Cardiac fibroblast (primary cell): ENCODE measurements at places on chromosomes 2 and 18.
A peak's percentile ranks its signal among the peaks of the same experiment; 100 is the strongest.

GRCh38 chr2:156305121-156305520 is 27.4 kb downstream of the NR4A2 start:
- no peak for DNase-seq

GRCh38 chr18:2707551-2708168 is 52.1 kb downstream of the SMCHD1 start:
- no peak for DNase-seq

DNA sequence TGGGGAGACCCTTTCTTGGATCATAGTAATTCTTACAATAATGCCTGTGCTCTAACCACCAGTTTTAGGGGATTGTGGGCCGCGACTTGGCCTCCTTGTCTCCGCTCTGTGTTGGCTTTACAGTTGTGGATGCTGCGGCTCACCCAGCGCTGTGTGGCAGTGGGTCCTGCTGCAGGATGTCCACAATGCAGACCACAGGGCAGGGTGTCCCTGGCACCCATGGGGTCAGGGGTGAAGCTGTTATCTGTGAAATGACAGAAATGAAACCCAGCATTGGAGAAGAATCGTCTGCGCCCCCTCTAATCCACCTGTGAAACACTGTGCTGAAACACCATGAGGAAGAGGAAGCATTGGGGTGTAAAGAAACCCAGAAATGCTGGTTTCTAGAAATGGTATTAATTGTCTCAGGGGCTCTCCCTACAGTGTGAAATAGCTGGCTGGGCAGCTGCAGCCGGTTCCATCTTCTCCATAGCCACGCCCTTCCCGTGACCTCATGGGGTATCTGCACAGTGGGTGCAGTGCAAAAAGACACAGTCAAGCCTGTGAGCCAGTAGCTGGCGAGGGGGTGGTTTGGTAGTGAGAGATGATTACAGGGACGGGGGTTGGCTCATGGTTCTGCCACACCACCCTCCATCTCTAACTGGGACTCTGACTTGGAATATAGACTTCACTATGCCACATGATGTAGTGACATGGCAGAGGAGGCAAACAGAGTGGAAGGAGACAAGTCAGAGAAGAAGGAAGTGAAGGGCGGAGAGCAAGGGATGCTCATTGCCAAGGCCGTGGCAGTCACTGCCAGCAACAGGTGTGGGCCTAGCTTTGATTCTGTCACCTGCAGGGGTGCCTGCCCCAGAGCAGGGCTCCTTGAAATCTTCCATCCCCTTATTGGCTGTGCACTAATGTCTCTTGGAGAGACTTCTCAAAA is 16.2 kb downstream of the INPP4A start:
- DNase-seq = no peak

DNA sequence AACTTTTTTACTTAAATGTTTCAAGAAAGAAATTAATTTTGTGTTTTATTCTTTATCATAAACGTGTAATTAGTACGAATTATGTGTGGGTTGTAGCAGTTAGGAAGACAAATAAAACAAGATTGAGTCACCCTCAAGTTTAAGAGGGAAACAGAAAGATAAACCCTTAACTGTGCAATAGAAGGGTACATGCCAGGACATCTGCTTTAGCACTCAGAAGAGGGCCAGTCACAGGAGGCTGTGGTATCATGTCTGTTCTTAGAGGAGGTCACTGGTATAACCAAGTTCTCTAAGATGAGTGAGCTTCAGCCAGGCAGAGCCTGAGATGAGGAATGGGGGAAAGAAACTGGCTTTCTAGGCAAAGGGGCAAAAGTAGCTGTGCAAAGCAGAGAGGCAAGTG is 42.4 kb upstream of the GRHL1 start:
- DNase-seq = peak; percentile 42

DNA sequence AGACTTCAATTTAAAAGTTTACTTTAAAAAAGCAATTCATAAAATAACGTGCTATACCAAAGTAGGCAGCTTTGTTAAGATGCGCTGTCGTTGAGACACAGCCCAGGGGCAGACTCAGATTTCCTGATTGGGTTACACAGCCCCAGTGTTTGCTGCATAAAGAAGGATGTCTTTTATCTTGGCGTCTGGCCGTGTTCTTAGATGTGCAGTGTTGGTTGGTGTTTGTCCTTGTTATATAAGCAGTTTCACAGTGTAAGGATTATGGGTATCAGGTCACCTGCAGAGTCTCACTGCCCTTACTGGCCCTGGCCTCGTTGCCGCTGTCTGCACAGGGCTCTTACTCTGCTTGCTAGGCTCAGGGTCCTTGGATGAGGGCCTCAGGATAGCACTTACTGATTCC is 108.5 kb downstream of the WDSUB1 start:
- no peak for DNase-seq

DNA sequence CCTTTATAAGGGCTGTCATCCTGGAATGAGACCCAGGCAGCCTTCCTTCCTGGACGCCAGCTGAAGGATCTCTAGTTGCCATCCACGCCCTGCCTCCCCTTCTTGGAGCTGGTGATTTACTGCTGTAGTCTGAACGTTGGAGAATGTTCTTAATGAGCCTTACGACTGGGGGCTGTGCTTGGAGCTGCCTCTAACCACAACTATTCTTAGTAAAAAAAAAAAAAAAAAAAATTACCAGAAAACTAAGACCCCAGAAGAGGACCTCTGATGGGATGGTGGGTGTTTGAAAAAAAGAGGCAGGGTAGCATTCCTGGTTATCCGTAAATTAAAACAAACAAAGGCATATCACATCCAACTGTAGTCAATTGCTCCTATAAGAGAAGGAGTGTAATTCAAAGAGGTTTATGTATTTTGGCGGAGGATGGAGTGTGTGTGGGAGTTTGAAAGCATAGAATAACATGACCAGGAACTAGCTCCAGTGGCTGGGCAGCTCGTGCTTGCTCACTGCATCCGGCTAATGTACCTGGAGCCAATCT is 105.4 kb downstream of the QPCT start:
- peak; percentile 14 for DNase-seq

- no peak for DNase-seq
Observed at GRCh38 chr18:8299054-8299980, 309.9 kb upstream of the RAB12 start.

DNA sequence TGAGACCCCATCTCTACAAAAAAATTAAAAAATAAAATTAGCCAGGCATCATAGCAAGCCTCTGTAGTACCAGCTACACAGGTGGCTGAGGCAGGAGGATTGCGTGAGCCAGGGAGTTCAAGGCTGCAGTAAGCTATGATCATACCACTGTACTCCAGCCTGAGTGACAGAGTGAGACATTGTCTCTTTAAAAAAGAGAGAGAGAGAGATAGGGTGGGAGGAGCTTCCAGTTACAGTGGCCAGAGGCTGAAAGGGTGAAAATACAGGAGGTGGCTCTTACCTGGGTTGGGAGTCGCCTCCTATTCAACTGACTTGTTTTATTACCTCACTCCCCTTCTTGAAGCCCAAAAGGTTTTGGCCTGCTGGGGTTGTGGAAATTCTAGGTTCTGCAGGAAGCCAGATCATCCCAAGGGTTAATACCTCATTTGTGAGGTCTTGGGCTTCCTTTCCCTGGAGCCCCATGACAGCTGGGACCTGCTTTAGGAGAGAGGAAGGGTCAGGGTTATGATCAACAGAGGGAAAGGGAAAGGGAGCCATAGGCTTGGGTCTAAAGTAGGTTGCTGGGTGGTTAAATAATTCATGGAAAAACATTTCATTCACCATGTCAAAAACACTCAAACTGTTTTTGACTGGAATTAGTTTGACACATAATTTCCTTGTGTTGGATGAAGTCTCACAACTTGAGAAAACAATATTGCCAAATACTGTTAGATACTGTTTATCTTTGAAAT is 17.4 kb downstream of the DYNC2LI1 start:
- no peak for DNase-seq

DNA sequence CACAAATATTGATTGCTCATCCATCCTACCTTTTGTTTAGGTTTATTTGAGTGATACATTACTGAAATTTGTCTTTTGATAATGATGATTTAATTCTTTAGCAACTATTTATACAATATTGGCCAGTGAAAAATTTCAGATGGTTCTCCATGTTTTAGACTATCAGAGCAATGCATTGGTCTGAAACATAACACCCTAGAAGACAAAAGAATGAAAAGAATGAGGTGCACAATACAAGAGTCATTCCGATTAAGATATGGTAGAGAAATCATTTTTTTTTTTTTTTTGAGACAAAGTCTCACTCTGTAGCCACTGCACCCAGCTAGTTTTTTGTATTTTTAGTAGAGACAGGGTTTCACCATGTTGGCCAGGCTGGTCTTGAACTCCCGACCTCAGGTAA is 197.4 kb upstream of the FAM98A start:
- DNase-seq = no peak

DNA sequence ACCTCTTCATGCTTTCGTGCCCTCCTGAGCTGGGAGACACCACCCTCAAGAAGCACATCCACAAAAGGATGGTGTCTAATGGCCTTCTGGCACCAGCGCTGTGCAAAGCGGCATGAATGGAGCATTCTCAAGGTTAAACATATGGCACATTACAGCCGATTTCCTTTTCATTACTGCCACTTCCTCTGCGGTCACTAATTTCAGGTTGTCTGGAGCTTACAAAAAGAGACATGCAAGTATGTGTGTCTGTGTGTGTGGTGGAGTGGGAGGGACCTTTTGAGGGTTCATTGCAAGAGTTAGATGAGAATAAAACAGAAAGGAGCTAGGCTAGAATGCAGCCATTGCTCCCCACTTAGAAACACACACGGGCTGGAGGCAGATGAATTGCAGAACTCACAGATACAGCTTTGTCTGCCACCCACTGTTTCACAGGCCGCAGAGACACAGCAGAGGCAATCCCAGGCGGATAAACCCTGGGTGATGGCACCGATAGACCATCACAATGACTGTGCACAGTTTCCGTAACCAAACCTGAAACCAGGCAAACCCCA is 76.0 kb downstream of the TGIF1 start:
- no peak for DNase-seq

GRCh38 chr2:181041661-181042060 is 61.3 kb downstream of the UBE2E3 start:
- DNase-seq = no peak

GRCh38 chr2:110713513-110714362 is 18.6 kb upstream of the ACOXL start:
- no peak for DNase-seq

GRCh38 chr2:61356261-61356957 is 114.5 kb downstream of the USP34 start:
- DNase-seq = peak; percentile 48

DNA sequence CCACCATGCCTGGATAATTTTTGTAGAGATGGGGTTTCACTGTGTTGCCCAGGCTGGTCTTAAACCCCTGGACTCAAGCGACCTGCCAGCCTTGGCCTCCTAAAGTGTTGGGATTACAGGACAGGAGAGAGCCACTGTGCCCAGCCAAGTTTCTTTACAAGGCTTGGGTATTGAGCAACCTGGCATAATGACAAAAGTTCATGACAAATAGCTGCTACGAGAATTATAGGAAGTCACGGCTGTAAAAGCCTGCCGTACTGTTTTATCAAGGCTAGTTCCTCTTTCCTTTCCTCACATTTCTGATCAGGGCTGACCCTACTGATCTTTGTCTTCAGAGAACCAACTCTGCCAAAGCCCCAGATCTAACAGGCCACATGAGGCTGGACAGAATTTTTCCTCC is 490.4 kb upstream of the SPRED2 start:
- DNase-seq = peak; percentile 2

GRCh38 chr2:42878581-42878980 is 86.2 kb upstream of the HAAO start:
- DNase-seq = peak; percentile 36

- no peak for DNase-seq
Observed at GRCh38 chr2:119520696-119521432, 3.4 kb downstream of the SCTR start.

GRCh38 chr18:9475643-9476591 is 604 bp downstream of the RALBP1 start:
- peak; percentile 60 for DNase-seq

DNA sequence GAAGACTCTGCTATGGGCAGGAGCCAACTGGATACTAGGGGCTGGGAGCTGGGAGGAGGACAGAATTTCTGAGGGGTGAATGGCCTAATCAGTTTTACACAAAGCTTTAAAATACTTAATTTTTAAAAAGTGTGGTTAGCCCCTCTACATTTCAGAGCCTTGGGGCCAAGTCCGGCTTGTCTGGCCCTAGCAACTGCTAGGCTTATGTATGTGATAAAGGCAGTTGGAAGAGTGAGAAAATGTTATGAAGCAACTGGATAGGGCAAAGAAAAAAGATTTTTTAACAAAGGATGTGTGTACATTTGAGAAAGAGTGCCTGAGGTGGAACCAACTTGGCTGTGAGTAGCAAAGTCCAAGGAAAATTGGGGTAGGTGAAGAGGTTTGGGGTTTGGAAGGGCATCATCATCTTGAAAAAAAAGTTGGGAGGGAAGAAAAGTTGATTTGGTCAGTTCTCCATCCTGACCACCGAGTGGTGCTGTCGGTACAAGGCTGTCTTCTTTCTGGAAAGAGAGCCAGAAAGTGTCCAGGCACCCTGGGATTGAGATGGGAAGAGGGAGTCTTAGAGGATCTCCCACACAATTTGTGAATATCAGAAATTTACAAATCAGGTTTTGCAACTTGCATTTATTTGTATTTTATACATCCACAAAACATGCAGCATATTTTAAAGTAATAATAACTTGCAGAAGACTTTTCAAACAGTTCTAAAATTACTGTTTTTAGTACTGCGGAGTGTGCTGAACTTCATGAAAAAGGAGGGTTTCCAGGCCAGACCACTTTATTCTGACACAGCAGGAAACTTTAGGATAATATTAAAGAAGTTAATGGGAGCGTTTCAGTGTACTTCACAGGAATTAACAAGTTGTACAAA is 10.5 kb upstream of the CDK15 start:
- peak; percentile 66 for DNase-seq

- DNase-seq = no peak
Observed at GRCh38 chr18:79918615-79919011, 32.8 kb downstream of the SLC66A2 start.

- no peak for DNase-seq
Observed at GRCh38 chr2:10362096-10362897, 59.6 kb downstream of the HPCAL1 start.

DNA sequence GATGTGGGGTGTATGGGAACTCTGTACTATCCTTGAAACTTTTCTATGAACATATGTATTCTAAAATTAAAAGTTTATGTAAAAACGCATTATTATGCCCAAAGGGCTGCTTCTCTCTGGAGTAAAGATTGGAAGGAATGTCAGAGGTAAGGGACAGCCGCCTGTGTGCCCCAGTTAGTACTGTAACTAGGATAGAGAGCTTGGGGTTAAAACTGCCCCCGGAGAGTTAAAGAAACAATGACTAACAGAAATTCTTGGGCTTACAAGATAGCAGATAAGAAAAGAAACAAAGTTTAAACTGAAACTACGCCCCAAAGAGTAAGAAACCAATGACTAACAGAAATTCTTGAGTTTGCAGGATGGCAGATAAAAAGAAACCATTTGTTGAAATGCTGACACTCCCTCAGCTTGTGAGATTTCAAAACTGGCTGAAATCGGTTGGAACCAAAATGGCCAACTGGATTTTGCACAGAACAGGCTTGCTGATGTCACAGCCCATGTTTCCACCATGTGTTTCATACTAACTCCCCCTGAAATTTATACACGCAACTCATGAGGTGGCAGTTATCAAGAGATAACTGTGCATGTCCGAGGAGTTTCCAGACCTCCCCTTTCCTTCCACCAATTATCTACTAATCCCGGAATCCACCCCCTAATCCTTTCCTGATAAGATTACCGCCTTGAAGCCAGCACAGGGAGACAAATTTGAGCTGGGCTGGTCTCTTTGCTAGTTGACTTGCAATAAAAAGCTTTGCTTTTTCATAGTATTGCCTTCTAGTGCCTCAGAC is 8.7 kb upstream of the TXNDC2 start:
- peak; percentile 98 for DNase-seq

- peak; percentile 21 for DNase-seq
Observed at GRCh38 chr2:62586981-62587380, 81.0 kb upstream of the TMEM17 start.

GRCh38 chr2:32947076-32947483 is 327 bp downstream of the LTBP1 start:
- no peak for DNase-seq
